Adrenal gland (tissue), 19 donors: ENCODE measurements at places on chromosomes 11 and 22. TPM values are rescaled to one million over a fixed set of nuclear protein-coding genes. Genes with fewer than 3 reads are reported as not detected.
A peak's percentile ranks its signal among the peaks of the same experiment; 100 is the strongest.

GRCh38 chr11:117877120-117877784, 794 bp upstream of the FXYD6 start:
- peak overlapping the region; percentile 52 for H3K4me3 ChIP-seq
- DNase-seq: no peak
- H3K36me3 ChIP-seq: no peaks in the 10 kb centered on the region
- peaks cover 47% of the 10 kb centered on the region for H3K4me1 ChIP-seq

Gene APOA4
- not detected for total RNA-seq

- peaks cover 47% of the 10 kb centered on the region for H3K36me3 ChIP-seq
- no peaks in the 10 kb centered on the region for H3K27me3 ChIP-seq
- peak overlapping the region; percentile 65 for H3K27ac ChIP-seq
- DNase-seq: peak; percentile 38
- H3K4me3 ChIP-seq: peak overlapping the region; percentile 93
Measured at GRCh38 chr11:65719871-65720210, 757 bp downstream of the RNASEH2C start.

Gene C22orf31
- not detected for total RNA-seq

Gene C1QTNF5
- 10.3 TPM for total RNA-seq
